NCI-H82 (cell line): ENCODE measurements at places on chromosomes 5 and 9.

GRCh38 chr9:91945277-91946085 lies 4.5 kb downstream of the ROR2 start:
- no peak for DNase-seq

DNA sequence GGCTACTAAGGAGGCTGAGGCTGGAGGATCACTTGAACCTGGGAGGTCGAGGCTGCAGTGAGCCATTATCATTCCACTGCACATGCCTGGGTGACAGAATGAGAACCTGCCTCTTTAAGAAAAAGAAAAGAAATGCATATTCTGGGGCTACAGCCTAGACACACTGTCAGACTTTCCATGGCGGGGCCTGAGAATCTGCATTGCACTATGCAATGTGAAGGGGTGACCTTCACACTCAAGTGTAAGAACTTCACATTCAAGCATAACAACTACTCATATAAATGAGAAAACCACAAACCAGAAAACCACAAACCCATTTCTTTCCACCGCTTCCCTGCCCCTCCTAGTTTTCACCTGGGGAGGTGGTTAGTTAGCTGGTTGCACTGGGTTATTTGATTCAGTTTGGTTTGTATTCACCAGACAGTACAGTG lies 18.0 kb upstream of the FBP2 start:
- no peak for DNase-seq

DNA sequence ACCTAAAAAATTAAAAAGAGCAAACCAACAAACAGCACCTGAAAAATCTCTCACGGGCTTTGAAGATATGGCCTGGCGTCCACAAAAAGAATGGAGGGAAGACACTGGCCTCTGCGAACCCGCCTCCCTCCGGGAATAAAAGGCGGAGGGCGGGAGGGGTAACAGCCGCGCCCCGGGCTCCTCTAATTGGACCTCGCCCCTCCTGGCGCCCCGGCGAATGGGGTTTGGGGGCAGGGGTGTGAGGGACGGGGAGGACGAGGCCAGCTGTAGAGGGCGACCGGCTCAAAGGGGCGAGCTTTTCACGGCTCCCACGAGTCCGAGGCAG lies 753 bp downstream of the FANCC start:
- DNase-seq, result peak; percentile 94

DNA sequence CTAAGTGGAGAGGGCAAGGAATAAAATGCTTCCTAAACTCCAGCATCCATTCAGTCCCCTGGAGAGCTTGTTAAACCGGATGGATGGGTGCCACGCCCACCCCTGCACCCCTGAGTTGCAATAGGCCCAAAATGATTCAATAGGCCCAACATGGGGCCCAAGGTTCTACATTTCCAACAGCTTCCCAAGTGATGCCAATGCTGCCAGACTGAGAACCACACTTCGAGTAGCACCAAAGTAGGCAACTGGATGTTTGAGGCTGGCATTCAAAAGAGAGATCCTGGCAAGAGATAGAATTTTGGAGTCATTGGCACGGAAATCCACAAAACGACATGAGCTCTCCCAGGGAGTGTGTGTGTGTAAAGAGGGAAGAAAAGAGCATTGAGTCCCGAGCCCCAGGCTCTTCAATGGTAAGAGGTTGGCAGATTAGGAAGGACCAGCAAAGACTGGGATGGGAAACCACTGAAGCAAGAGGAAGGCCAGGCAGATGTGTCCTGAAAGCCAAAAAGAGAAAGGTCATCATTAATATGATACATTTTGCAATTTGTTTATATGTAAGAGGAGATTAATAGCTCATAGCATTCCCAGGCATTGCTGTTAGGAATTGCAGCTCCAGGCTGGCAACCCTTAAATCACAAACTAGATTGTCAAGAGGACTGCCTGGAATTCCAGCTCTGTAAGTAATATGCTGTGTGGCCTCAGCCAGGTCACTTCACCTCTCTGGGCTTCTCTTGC lies 130.6 kb downstream of the KCNIP1 start:
- no peak for DNase-seq

DNA sequence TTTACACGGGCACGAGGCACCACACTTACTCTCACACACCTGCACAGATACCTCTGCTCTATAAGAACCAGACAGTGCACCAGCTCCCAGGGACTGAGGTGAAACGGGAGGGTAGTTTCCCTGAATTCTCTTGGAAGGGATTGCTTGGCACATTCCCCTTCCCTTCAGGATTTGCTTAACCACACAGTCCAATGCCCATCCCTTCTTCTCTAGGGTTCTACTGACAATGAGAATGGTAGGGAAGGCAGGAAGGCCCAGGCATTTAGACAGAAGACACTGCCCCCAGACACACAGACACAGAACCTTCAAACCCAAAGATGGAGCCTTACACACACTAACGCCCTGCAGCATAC lies 704 bp upstream of the LHX6 start:
- DNase-seq, result no peak

GRCh38 chr9:4276856-4277255 lies 23.0 kb downstream of the GLIS3 start:
- no peak for DNase-seq

- peak; percentile 49 for DNase-seq
These were observed 467 bp downstream of the C9orf78 start for GRCh38 chr9:129834489-129835127.

DNA sequence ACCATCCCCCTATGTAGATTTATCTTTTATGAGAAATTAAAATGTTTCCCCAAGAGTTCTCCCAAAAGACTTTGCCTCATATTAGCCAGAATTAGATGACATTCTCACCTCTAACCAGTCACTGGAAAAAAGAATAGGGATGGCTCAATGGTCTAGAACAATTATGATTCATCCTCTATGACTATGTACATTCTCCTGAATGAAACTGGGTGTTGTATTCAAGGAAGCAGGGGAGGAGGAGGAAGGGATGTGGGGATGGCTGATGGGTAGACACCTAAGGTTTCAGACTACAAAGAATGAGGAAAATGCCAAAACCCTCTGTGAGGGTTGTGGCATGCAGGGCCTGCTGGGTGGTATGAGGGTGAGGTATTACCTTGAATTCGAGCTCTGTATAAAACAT lies 49.5 kb upstream of the BRINP1 start:
- DNase-seq, result no peak

GRCh38 chr5:140565780-140566095 lies 1.1 kb downstream of the SLC35A4 start:
- peak; percentile 17 for DNase-seq

DNA sequence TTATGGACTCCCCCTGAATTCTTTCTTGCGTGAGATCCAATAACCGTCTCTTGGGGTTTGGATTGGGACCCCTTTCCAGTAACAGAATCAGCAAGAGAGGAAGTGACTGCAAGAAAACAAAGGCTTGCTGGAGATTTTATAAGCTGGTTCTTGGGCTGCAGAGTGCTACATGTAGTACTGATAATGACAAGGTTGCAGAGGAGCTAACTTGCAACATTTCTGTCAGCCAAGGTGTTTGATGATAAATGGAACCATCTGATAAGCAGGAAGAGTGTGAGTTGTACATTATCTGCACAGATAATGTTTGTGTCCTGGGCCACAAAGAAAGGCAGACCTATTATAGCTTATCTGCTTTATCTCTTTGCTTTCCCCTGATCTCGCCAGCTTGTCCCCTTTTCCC lies 37.1 kb downstream of the DNAJB5 start:
- no peak for DNase-seq

DNA sequence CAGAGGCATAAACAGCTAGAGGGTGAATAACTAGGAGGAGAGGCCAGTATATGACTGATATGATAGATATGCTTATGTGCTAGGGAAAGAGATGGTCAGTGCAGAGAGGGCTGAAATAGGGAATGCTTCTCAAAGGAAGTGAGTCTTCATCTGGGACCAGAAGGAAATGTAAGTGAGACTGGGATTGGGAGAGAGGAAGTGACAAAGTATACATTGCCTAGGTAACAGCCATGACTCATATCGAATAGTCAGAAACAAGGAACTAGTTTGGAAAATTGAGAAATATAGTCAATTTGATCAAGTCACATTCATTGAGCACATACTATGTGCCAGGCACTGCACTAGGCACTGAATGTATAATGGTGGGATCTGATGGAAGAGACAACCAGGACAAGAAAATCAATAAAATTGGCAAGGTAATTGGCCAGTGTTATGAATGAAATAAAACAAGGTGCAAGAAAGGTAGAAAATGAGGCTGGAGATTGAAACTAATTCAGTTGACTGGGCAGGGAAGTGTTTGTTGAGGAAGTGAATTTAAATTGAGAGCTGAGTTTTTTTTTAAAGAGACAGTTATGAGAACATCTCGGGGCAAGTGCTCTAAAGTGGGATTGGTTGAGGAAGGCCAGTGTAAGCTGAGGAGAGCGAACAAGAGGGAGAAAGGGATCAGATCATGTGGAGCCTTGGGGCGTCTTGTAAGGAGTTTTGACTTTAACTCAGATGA lies 4.3 kb downstream of the ERAP2 start:
- no peak for DNase-seq

DNA sequence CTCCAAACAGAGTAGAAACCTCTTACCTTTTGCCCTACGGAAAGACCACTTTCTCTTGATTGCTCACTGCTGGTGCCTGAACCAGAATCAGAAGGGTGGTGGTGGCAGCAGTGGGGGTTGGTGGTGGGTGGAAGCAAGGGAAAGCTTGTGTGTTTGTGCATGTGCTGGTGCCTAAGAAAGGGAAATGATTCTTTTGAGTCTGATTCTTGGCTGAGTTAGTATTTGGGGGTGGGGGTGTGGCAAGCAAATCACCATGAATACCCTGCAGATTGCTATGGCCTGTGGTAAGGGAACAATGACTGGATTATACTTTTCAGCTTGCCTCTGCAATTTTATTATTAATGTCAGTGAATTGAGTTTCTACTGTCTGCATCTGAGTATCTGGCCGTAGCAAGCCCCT lies 106.6 kb downstream of the ARHGAP26 start:
- DNase-seq, result no peak

GRCh38 chr5:169875091-169875728 lies 105.1 kb downstream of the INSYN2B start:
- DNase-seq, result no peak

DNA sequence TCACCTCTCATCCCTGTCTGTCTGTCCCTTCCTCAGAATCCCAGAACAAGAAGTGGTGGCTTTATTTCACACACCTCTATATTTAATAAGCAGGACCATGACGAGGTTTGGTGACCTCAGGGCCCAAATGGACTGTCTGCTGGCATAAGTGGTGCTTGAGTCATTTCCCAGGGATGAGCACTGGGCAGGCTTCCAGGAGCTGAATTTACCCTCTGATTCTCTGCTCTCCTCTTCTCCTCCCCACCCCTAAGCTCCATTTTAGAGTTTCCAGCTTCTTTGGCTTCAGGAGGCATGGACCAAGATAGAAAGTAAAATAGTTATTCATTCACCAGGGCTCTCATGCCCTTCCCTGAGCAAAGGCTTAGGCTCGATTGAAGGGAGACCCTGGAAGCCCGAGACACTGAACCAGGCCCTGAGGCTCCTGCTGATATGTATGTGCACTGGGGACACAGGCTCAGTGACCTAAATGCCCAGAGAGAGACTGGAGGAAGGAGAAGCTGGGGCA lies 69.1 kb downstream of the PPARGC1B start:
- DNase-seq, result no peak

DNA sequence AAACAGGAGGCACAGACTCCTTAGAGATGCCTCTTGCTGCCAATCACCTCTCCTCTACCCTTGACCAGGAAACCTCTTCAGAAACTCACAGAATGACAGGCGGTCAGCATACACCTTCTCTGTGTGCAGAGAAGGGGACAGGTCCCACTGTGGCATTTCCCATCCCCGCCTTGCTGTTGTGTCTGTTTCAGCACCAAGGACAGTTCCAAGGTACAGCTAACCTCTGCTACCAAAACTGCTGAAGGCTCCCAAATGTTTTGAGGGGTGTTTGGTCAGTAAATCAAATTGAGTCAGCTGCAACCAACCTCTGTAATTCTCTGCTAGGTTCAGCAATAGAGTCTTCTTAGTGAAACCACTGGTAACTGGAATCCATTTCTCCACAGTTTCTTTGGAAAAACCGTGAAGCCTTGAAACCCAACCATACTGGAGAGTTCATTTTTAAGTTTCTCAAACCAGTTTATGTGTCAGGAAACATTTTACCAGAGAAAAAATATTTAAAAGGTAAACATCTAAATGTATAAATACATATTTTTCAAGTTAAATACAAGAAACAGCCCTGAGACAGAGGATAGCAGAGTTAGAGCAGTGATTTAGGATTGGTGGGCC lies 122.0 kb downstream of the DRD1 start:
- DNase-seq, result no peak

GRCh38 chr5:59249160-59249559 lies 644.4 kb downstream of the PDE4D start:
- DNase-seq, result no peak

DNA sequence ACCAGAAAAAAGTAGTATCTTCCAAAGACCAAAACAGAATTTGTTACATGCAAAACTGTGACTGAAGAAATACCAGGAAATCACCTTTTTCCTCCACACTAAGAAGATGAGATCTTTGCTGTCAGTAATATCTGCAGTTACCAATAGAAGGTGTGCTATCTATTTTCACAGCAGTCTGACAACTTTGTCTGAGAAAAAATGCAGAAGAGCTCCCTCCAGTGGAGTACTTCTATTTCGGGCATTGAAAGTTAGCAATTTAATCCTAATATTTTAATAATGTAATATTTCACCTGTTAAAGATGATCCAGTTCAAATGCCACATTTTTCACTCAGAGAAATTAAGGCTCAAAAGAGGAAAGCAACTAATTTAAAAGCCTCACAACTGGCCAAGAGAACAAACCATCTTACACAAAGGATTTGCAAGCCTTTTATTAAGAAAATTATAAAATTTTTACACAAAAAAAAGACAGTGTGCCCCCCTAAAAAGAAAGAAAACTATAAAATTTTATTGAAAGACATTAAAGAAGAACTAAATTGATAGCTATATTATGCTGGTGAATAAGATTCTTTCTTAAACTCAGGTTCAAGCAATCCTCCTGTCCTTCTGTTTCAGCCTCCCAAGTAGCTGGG lies 50.6 kb downstream of the DEPDC1B start:
- DNase-seq, result peak; percentile 43

- no peak for DNase-seq
These were observed 65.3 kb upstream of the SMC2 start for GRCh38 chr9:104028827-104029226.

GRCh38 chr9:12091865-12092527 lies 601.2 kb upstream of the TYRP1 start:
- DNase-seq, result no peak

DNA sequence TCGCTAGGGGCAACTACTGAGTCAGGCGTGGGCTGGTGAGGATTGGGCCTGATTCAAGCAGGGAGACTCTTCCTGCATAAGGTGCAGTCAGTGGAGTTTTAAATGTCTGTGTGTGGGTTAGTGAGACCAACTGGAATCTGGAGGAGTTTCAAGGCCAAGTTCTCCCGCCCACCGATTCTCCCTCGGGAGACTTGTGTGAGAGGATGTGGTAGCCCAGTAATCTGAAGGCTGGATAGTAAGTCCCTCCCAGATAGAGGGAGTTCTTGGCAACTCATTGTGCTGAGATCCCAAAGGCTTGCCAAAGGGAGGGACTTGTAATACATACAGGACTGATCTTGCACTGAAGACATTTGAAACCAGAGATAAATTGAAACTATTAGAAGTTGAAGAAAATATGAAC lies 51.8 kb downstream of the WDR36 start:
- peak; percentile 2 for DNase-seq

GRCh38 chr5:179438011-179438441 lies 92.8 kb upstream of the ADAMTS2 start:
- DNase-seq, result peak; percentile 61
